ENCODE measurements at places on chromosomes 4 and X.

- DNase-seq = no peak
These were observed 7.3 kb upstream of the GSX2 start for GRCh38 chr4:54092405-54093323.

GRCh38 chr4:130163701-130164100, 1067.7 kb downstream of the C4orf33 start:
- no peak for DNase-seq

DNA sequence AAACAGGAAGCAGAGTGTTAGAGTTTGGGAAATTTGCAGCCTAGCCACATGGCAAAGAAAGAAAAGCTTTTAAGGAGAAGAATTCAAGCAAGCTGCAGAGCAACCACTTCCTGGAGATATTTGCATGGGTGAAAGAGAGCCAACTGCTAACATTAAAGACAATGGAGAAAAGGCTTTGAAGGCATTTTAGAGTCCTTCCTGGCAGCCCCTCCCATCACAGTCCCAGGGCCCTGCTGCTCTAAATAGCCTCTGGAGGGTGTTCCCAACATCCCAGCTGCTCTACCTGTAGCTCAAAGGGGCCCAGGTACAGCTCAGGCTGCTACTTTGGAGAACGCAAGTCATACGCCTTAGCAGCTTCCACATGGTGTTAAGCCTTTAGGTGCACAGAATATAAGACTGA, 235.9 kb upstream of the FMR1 start:
- no peak for DNase-seq

DNA sequence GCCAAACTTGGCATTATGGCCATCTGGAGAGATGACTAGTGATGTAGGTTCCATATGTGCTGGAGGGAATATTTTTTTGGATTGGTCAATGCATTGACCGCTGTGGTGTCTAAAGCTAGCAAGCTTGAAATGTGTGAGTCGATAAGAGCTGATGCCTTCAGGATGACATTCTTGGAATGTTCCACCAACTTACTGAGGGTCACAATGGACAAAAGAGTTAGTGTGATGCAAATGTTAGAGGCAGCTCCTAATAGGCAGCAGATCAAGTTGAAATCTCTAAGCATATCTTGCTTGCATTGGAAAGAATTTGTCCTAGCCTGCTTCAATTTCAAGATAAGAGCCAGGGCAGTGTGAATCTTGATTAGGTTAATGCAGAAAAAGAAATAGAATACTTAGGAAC, 210.4 kb upstream of the AFF2 start:
- no peak for DNase-seq

- no peak for DNase-seq
These were observed 180.4 kb downstream of the NR3C2 start for GRCh38 chr4:148261848-148262247.

DNA sequence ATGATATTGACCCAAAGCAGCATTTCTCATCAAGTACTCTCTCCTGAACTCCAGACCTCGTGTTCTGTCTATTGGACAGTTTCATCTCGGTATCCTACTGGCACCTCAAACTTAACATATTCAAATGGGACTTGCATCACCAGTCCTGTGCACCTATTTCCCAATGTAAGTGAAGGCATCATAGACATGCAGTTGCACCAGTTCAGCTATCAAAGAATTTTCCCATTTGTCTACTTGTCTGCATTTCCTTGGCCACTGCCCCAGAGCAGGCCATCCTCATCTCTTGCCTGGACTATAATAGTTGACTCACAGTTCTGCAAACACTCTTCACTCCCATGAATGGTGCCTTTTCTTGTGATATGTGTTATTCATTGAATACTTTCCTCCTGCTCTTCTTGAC, 11.3 kb upstream of the LIMCH1 start:
- DNase-seq = no peak

DNA sequence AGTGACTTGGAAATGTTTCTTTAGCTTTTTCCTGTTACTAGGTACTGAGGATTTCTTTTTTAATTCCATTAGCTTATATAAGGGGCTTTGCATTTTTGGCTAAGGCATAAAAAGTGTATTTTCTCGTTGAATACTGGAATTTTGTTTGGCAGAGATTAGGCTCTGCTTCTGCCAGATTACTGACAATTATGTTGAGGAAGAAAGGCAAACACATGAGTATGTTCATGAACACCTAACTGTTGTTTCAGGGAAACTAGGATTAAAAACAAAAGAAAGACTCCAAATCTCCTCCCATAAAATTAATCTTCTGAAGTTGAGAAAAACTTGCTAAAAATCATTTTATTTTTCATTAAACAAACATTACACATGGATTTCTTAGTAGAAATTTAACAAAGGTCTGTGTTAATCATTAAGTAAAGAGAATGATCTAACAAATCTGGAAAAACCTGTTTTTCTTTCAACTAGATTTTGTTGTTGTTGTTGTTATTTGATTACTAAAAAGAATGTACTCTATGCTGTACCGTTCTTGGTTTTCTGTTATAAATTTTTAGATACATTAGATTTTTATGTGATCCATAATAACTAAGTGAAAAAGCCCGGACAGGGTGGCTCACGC, 43.3 kb upstream of the STAG2 start:
- DNase-seq = no peak

DNA sequence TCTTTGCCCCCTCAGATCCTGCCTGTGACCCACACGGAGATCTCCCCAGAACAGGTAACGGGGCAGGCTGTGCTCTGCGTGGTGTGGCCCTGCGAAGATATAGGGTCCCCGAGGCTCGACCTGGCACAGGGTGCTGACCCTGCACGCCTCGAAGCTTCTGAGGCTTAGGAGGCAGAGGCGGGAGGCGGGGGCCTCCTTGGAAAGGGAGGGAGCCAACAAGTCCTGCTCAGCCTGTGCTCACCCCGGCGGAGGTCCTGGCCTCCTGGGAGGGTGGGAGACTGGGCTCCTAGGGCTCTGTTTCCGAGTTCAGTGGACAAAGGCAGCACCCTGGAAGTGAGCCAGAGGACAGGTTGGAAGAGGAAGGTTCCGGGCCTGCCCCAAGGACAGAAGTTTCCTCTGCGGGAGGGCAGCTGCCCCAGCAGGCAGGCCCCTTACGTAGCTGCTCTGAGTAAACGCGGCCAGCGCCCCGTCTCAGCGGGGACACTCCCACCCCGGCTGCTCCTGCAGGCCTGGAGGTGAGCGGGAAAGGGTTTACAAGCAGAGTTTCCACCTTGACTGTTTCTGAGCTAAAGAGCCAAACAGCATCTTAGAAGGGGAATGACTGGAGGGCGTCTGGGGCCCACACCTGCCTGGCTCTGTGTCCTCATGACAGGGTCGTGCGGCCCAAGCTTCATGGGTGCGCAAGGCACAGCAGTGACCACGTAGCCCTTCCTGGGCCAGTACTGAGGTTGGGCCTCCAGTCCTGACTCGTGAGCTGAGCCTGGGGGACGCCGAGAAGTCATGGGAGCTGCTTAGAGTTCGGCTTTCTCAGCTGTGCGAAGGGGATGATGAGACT, 16.1 kb downstream of the TMEM175 start:
- no peak for DNase-seq

- no peak for DNase-seq
These were observed 7.1 kb upstream of the ELF2 start for GRCh38 chr4:139184129-139184528.

- no peak for DNase-seq
These were observed 789 bp downstream of the ARHGAP10 start for GRCh38 chr4:147732518-147733235.

DNA sequence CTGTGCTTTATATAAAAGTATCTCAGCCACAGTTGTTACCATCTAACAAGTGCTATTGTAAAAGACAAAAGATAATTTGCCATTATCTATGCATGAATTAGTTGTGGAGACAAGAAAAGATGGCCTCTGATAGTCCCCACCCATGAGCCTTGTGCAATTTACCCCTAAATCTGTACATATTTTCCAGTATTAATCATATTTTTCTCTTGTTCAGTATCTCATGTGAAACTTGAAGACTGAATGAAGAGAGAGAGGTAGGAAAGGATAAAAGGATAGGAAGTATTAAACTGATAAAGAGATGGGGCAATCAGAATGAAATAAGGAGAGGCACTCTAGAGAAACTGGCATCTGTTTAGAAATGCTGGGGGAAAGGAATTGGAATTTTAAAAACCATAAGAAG, 3.7 kb downstream of the MYOZ2 start:
- no peak for DNase-seq

DNA sequence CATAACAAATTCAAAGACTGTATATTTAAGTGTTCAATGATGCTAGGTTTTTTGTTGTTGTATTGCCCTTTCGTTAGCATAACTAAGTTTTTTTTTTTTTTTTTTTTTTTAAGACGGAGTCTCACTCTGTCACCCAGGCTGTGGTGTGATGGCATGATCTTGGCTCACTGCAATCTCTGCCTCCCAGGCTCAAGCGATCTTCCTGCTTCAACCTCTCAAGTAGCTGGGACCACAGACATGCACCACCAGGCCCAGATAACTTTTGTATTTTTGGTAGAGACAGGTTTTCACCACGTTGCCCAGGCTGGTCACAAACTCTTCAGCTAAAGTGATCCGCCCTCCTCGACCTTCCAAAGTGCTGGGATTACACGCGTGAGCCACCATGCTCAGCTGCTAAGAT, 7.0 kb downstream of the SH3BGRL start:
- DNase-seq = no peak

GRCh38 chrX:31603411-31604120, 531.7 kb upstream of the FTHL17 start:
- DNase-seq = no peak

DNA sequence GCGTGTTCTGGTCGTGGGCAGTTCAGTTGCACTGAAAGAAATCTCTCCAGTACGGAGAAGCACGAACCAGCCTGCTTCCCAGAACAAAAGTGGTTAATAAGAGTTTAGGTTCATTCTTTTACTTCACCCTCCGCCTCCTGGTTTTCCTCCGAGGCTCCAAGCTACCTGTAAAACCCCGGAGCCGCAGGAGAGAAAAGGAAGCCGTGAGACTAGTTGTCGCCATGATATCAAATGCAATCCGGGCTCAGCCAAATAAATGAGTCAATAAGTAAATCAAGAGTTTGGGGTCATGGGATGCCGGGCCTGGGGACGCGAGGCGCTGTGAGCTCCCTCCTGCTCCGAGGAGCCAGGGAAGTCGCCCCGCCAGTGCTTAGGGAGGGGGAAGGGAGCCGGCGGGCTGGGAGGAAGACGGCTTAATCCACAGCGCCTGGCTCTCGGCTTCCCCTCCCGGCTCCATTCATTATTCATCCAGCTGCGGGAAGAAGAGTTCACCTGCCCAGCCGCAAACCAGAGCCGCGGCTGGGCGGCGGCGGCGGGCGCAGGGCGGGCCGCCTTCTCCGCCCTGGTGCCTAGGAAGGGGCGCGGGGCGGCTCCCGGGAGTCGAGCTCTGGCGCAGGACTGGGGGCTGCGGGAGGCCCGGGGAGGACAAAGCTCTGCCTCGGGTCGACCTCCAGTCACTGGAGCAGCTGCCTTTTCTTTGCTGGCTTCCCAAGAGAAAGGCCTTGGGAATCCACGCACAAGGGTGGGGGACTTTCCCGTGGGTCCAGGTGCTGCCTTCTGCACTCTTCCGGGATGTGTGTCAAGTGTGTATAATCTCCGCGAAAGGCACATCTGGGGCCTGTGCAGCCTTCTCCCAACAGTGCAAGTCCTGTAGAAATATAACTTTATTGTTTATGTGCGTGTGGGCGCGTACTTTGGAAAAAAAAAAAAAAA, 1.7 kb downstream of the FRAS1 start:
- DNase-seq = no peak

- DNase-seq = no peak
These were observed 1.2 kb downstream of the CTSO start for GRCh38 chr4:155952501-155952901.

- peak; percentile 38 for DNase-seq
These were observed 40.0 kb downstream of the SEPTIN11 start for GRCh38 chr4:76989391-76990061.

DNA sequence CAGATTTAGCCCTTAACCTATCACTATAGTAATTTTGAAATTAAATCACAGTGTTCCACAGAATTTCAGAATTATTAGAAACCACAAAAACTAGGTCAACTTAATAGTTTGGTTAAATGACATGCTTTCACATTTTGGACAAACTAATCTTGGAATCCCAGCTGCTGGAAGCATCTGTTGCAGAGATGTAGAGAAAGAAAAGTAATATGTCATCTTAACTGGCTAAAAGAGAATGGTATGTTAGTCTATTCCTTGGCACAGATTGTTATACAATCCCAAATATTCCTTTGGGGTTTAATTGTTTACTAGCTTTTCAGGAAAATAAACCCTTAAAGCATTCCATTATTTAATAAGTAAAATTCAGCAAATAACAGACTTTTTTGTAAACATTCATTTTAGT, 519.9 kb downstream of the IL15 start:
- no peak for DNase-seq

DNA sequence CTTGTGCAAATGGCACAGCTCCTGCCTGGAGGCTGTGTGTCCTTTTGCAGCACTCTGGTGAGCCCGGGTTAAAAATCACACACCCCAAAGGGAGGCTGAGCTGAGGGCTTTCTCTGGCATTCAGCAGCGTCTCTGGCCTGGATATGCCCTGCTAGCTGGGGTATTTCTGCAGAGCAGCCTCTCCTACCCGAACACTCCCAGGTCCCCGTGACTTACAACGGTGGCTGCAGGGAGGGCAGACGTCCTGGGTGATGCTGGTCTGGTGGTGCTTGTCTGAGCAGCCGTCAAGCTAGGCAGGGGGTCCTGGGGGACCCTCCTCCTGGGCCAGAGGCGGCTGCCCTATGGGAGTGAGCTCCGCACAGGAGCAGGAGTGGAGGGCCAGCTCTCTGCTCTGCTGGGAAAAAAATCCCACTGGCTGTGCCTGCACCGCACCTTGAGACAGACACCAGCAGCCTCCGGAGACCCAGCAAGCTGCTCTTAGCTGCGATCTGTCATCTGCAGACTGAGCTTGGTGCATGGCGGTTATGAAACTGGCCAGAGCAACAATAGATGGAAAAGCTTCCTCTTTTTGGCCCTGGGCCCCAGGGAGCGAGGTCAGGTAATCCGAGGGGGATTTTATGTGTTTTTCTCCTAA, 41.3 kb upstream of the ASMTL start:
- DNase-seq = no peak

DNA sequence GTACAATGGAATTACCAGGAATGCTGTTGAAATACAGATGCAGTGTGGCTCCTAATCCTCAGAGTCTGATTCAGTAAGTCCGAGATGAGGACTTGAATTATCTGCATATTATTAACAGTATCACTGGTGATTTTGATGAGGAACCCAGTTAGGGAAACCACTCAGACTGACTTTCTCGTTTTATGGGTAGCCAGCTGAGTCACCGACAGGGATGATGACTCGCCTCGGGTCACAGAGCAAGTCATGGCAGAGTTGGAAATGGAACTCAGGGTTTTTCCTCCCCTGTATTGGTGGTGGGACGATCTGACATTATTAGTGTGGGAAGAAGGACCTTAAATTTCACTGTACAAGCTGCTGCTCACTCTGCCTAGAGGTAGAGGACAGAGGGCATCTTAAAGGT, 51.3 kb downstream of the RTL9 start:
- no peak for DNase-seq

DNA sequence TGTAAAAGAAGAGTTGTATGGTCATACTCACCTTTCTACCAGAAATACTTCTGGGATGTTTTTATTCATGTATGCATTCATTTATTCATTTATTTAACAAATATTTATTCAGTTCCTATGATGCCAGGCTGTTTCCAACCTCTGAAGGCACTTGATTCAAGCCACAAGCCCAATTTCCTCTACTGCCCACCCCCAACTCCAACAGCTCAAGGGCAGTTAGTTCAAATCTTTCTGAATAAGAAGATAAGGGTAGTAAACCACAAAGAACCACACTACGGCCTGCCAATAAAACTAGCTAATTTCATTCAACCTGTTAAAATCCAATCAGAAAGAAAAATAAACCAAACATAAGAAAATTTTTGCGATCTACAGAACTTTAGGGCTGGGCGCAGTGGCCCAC, 31.2 kb downstream of the LRBA start:
- DNase-seq = no peak

GRCh38 chrX:100980608-100981497, 11.3 kb downstream of the ARL13A start:
- DNase-seq = no peak

Data from activated CD4-positive, alpha-beta T cell treated with anti-CD3 and anti-CD28 coated beads, Interleukin-2, amount 50 U/mL, for 24 hours (primary cell).